ENCODE measurements at places on chromosomes 12 and 14.

- DNase-seq: no peak
These were observed 24.3 kb downstream of the ANAPC7 start for GRCh38 chr12:110379197-110379596.

GRCh38 chr12:112751844-112752243, 39.7 kb upstream of the RPH3A start:
- DNase-seq: no peak

DNA sequence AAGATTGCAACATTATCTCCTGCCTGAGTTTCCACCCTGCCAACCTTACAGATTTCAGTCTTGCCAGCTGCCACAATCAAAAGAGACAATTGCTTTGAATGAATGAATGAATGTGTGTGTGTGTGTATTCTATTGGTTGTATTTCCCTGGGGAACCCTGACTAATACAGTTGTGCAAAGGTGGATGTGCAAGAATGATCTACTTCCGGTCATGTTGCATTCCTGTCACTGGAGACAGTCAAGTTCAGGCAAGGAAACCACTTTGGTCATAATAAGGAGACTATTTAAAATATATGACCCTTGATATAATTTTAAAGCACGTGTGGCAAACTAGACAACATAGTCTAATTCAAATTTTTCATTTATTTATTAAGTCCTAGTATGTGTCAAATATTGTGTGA, 13.1 kb downstream of the RERG start:
- DNase-seq: no peak

DNA sequence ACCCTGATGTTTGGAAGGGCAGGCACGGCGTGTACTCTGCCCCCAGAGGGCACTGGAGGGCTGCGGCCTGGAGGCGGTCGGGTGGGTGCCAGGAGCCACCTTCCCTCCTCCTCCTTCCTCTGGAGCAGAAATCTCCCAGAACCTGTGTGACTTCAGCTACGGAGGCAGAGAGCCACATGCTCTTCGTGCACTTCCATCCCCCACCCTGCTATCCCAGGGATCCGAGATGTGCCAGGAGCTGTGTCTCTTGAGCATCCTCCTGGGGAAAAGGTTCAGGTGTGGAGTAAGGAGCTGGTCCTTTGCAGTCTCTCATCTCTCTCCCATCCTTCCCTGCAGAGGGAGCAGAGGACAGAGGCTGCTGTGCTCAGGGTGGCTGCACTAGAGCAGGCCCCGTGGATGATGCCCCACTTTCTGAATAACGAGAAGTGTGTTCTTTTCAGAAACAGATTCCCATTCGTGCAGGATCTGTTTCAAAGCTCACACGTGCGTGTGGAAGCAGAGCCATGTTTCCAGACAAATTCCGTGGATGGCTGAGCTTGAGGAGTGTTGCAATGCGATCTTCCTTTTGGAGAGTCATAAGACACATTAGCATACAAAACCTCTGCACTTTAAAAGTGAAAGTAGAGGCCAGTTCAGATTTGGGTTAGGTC, 162.9 kb downstream of the ADGRD1 start:
- no peak for DNase-seq

Data from mesothelial cell of epicardium (in vitro differentiated cells).